ENCODE measurements at places on chromosomes 11 and 22. TPM values are rescaled to one million over a fixed set of nuclear protein-coding genes. Genes with fewer than 3 reads are reported as not detected.

- no peak overlapping the region for H3K4me3 ChIP-seq
- no peaks in the 10 kb centered on the region for H3K27me3 ChIP-seq
- DNase-seq: no peak
- peaks cover 57% of the 10 kb centered on the region for H3K4me1 ChIP-seq
- no peaks in the 10 kb centered on the region for H3K36me3 ChIP-seq
Observed at GRCh38 chr11:131301306-131301705, 69.1 kb upstream of the NTM start.

- H3K36me3 ChIP-seq: peaks cover 2% of the 10 kb centered on the region
- peaks cover 8% of the 10 kb centered on the region for H3K4me1 ChIP-seq
- no peak overlapping the region for H3K4me3 ChIP-seq
- DNase-seq: no peak
- H3K27ac ChIP-seq: no peak overlapping the region
- H3K27me3 ChIP-seq: no peaks in the 10 kb centered on the region
Observed at GRCh38 chr11:65448074-65448417, 25.4 kb downstream of the NEAT1 start.

- H3K27me3 ChIP-seq: peaks cover 4% of the 10 kb centered on the region
- H3K27ac ChIP-seq: no peak overlapping the region
- DNase-seq: no peak
- H3K36me3 ChIP-seq: no peaks in the 10 kb centered on the region
Observed at GRCh38 chr11:120896687-120897086, 127.2 kb upstream of the TBCEL start.

The RASL10A gene
- total RNA-seq: 0.63 TPM

The CCDC87 gene
- 0.93 TPM for total RNA-seq
